Placental pericyte (primary cell): ENCODE measurements at places on chromosomes 12 and 14. TPM values are rescaled to one million over a fixed set of nuclear protein-coding genes. Genes with fewer than 3 reads are reported as not detected.

Gene PRKD1
- 5.3 and 5.7 TPM in 2 replicates for total RNA-seq

Gene ZDHHC22
- under 0.01 TPM in 1 of 2 replicates, not detected in the other for total RNA-seq

Gene SERPINA5
- total RNA-seq, result not detected in 2 replicates

Gene KCNK10
- not detected in 2 replicates for total RNA-seq

Gene PRH2
- 0.29 TPM in 1 of 2 replicates, not detected in the other for total RNA-seq

Gene NANOG
- under 0.01 and 0.14 TPM in 2 replicates for total RNA-seq

Gene JAG2
- total RNA-seq, result 1.4 and 1.5 TPM in 2 replicates

Gene INHBE
- total RNA-seq, result 0.43 and 5.7 TPM in 2 replicates

Gene FGF23
- not detected in 2 replicates for total RNA-seq

Gene PHETA1
- 5.9 and 12.2 TPM in 2 replicates for total RNA-seq

Gene SLC10A1
- not detected in 2 replicates for total RNA-seq
